ENCODE measurements at places on chromosomes 7 and 10.

DNA sequence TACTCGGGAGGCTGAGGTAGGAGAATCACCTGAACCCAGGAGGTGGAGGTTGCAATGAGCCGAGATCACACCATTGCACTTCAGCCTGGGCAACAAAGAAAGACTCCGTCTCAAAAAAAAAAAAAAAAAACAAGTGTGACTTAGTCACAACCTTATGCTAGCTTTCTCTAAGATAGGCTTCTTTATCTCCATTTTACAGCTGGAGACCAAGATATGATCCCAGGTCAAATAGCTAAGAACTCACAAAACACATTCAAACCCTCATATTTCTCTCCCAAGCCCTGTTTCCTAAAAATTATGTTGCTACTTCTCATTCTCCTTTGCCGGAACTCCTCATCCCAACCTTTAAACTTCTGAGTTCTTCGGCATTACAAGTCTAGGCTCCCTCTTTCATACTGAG is 13.0 kb upstream of the DHTKD1 start:
- no peak for DNase-seq

GRCh38 chr10:70649526-70649925 is 22.8 kb upstream of the ADAMTS14 start:
- no peak for DNase-seq

- no peak for DNase-seq
Observed at GRCh38 chr7:138538518-138538917, 78.5 kb downstream of the TRIM24 start.

GRCh38 chr10:65765006-65765541 is 1160.8 kb upstream of the LRRTM3 start:
- DNase-seq = no peak

GRCh38 chr10:8325024-8325980 is 270.8 kb downstream of the GATA3 start:
- no peak for DNase-seq

DNA sequence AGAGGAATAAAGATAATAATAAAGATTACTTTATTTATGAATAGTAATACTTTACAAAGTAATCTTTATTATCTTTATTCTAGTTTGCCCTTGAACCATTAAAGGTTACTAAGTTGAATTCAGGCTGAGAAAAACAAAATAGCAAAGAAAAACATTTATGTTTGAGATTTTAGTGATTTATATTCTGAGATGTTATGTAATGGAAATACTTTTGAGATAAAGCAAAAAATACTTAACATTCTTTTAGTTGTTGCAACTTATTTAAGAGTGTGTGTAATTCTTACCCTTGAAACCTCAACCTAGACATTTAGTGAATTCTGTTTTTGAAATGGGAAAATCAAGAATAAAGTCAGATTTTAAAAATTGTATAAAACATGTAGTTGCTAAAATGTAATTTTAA is 40.0 kb downstream of the MINPP1 start:
- DNase-seq = no peak

- DNase-seq = no peak
Observed at GRCh38 chr7:86391813-86392212, 251.9 kb upstream of the GRM3 start.

GRCh38 chr7:134405299-134405698 is 53.6 kb downstream of the AKR1B1 start:
- DNase-seq = no peak

GRCh38 chr10:80199828-80200227 is 5.5 kb downstream of the ANXA11 start:
- no peak for DNase-seq

- DNase-seq = no peak
Observed at GRCh38 chr7:157966490-157966889, 621.1 kb downstream of the PTPRN2 start.

DNA sequence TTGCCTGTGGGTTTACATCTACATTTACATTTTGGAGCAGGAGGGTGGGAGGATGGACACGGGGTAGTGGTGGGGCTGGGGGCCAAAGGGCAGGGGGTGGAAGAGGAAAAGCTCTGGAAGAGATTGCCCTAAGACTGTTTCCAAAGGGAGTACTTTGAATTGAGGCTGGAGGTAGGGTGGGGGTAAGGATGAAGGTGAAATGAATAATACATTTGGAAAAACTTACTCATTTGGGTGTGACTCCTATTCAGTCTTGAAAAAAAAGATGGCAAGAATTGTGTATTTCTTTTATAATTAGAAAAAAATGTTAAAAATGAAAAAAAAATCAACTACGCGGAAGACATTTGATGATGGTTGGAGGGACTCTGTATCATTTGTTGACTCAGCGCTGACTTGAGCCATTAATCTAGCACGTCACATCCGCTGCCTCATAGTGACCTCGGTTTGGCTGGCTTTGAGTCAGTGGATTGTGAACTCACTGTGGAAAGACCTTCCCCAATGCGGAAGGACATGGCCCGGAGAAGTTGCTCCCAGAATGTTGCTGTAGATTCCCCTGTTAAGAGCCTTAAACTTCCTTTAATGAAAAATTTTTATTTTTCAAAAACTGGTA is 2.8 kb downstream of the FAM180A start:
- DNase-seq = no peak

DNA sequence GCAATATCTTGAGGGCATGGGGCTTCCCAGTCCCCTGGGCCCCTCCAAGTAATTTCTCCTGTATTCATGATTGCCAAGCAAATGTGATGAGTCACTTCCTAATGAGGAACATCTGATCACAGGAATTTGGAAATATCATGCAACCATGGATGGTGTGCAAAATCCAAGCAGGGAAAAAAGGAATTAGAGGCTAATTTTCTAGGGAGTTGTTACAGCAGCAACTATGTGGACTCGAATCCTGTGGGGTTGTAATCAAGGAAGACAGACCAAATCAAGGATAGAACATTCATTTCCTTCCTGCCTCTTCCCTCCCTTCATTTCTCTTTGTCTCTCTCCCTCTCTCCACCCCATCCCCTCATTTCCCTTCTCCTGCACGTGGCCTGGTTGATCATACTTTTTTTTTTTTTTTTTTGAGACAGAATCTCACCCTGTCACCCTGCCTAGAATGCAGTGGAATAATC is 23.9 kb upstream of the AGFG2 start:
- no peak for DNase-seq

- no peak for DNase-seq
Observed at GRCh38 chr7:64885520-64886240, 17.4 kb upstream of the ZNF273 start.

DNA sequence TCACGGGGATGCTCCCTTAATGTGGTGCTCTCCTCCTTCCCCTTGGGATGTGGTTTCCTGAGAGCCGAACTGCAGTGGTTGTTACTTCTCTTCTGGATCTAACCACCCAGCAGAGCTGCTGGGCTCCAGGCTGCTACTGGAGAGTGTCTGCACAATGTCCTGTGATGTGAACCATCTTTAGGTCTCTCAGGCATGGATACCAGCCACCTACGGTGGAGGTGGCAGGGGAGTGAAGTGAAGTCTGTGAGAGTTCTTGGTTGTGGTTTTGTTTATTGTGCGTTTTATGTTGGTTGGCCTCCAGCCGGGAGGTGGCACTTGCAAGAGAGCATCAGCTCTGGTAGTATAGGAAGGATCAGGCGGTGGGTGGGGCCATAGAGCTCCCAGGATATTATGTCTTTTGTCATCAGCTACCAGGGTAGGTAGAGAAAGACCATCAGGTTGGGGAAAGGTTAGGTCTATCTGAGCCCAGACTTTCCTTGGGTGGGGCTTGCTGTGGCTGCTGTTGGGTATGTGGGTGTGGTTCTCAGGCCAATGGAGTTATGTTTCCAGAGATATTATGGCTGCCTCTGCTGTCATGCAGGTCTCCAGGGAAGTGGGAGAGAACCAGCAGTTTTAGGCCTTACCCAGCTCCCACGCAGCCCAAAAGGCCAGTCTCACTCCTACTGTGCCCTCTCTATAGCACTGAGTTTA is 87.9 kb downstream of the KIF20B start:
- DNase-seq = no peak

GRCh38 chr10:121975295-121976086 is 474 bp upstream of the NSMCE4A start:
- no peak for DNase-seq

DNA sequence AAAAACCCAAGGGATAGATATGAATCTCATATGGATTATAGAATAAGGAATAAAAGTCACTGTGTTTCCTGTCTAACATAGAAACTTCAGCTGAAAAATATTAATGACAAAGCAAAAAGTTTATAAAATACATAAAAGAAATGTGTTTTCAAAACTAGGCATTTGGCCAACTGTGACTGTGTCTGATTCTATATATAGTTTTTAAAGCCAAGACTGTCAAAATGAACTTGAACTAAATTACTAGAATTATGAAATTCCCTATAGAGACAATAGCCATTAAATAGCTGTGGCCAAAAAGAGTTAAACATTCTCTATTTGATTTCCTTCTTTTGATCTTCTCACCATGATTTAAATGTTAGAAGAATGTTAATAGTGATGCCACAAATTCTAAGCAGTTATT is 311.2 kb upstream of the SEMA3D start:
- DNase-seq = no peak

GRCh38 chr10:47457528-47457820 is 26.4 kb downstream of the ANXA8 start:
- no peak for DNase-seq

- DNase-seq = no peak
Observed at GRCh38 chr10:97919012-97919411, 69.4 kb downstream of the GOLGA7B start.

DNA sequence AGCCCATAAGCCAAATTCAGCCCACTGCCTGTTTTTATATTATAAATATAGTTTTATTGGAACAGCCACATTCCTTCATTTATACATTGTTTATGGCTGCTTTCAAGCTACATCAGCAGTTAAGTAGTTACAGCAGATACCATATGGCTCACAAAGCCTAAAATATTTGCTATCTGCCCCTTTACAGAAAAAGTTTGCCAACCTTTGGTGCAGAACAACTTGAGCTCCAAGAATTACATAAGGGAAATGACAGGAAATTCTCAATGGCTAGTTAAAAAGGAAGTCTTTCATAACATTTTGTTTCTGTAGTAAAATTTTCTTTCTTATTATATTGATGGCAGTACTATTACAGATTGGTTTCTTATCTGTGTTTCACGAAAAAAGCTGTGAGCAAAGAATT is 59.3 kb downstream of the COL28A1 start:
- no peak for DNase-seq

DNA sequence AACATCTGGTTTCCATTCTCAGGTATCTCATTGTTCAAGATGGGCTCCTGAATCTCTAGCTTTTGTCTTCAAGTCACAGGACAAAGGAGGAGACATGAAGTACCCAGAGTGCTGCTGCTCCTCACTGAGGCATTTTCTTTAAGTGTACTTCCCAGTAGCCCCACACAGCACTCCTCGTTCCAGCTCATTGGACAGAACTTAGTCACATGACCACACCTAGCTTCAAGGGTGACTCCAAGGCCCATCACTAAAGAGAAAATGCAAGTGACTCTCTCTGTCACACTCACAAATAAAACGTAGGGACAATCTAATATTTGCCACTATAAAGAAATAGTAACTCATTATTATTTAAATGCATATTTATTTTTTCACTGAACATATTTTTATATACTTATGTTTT is 58.3 kb upstream of the NEUROD6 start:
- no peak for DNase-seq

DNA sequence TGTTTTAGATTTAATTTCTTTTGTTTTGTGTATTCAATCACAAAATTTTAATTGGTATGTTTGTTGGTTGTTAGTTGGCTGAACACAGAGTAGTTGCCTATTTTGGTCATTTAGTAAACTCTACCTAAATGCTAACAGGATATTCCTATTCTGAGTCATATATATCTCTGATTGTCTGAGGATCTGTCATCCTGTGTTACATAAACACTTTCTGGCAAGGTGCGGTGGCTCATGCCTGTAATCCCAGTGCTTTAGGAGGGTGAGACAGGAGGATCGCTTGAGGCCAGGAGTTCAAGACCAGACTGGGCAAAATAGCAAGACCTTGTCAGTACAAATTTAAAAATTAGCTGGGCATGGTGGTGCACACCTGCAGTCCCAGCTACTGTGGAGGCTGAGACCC is 178.6 kb downstream of the PLCE1 start:
- DNase-seq = no peak

DNA sequence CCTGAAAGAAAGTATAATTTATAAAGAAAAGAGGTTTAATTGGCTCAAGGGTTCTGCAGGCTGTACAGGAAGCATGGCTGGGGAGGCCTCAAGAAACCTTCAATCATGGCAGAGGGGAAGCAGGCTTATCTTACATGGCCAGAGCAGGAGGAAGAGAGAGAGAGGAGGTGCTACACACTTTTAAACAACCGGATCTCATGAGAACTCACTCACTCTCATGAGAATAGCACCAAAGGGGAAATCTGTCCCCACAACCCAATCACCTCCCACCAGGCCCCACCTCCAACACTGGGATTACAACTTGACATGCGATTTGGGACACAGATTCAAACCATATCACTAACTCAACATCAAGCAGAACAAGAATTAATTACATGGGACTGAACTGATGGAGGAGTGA is 6.9 kb upstream of the ZNF485 start:
- no peak for DNase-seq

DNA sequence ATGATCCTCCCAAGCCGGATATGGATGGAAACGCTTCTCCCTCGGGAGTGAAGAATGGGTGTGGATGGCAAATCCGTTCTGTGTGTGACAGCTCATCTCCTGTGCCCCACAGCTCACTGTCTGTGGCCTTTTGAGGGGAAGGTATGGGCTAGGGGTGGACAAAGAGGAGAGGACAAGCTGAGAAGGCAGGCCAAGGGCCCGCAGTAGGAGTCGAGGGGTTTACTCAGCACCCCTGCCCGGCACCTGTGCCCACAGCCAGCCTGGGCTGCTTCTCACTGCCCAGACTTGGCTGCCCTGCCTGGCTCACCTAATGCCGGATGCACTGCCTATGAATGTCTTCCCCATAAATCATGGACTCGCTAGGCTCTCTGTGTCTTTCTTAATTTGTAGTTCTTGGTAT is 503.8 kb downstream of the TCERG1L start:
- DNase-seq = no peak

- DNase-seq = no peak
Observed at GRCh38 chr10:18099415-18099814, 40.8 kb upstream of the CACNB2 start.
